ENCODE measurements at places on chromosomes 12 and 14.

DNA sequence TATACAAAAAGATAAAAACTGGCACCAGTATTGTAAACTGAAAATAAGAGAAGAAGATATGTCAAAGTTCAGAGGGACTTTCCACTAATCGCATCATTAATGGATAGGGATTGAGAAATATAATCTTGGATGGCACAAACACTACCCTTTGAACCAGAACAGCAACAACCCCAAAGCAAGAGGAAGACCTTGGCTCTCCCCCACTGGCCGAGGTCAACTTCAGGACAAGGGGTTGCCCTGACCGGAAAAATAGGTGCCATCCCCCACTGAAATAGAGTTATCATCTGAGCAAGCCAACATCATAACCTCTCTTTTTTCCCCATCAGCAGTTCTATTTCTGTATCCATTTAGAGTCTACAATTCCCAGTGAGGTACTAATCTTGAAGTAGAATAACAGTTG lies 72.4 kb upstream of the PCED1B start:
- no peak for DNase-seq

DNA sequence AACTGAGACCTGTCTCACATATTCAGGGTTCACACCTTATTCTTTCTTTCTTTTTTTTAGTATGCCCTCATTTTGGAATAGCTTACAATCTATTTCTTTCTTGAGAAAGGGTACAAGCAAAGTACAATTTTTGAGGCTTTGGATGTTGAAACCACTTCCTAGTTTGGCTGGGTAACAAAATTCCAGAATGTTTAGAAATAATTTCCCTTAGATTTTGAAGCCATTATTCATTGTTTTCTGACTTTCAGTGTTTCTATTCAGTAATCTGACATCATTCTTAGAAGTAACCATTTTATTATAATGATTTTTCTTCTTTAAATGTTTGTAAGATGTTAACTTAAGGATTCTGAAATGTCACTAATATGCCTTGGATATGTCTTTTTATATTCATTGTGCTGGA lies 28.2 kb downstream of the ST8SIA1 start:
- DNase-seq: no peak

- DNase-seq: no peak
These were observed 38.6 kb upstream of the ATF1 start for GRCh38 chr12:50725011-50725942.

GRCh38 chr14:35112641-35113040 lies 9.1 kb downstream of the PPP2R3C start:
- no peak for DNase-seq

- no peak for DNase-seq
These were observed 1.1 kb downstream of the PTPN6 start for GRCh38 chr12:6952121-6952862.

DNA sequence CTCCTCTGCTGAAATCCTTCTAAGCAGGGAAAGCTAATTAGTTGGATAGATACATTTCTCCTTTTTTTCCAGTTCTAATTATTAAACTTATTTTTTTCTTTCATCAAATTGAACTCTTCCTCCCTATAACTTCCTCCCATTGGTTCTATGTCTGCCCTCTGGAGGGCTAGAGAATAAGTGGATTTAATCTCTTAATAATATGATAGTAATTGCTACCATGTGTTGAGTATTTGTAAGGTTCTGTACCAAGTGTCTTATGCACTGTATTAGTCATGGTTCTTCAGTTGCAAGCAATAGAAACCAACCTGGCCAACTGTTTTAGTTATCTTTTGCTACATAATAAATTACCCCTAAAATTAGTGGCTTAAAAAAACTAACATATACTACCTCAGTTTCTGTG lies 190.5 kb upstream of the PLXNC1 start:
- DNase-seq: no peak

DNA sequence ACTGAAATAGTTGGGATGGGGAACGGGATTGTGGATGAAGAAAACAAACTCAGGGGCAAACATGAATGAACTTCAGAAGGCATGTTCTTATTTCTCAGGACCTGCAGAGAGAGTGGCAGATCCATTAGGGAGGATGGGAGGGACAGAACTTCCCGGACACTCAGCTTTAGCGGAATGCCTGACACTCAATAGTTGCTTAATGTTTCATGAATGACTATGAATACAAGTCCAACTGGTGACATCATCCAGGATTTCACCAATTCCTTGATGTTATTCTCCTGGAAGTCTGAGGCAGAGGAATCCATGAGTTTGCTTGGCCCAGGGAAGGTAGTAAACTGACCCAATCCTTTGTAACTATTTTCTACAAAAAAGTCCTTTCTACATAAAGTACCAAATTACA lies 37.8 kb upstream of the LRRC10 start:
- DNase-seq: no peak

- DNase-seq: no peak
These were observed 23.5 kb downstream of the FAM222A start for GRCh38 chr12:109737126-109737525.

DNA sequence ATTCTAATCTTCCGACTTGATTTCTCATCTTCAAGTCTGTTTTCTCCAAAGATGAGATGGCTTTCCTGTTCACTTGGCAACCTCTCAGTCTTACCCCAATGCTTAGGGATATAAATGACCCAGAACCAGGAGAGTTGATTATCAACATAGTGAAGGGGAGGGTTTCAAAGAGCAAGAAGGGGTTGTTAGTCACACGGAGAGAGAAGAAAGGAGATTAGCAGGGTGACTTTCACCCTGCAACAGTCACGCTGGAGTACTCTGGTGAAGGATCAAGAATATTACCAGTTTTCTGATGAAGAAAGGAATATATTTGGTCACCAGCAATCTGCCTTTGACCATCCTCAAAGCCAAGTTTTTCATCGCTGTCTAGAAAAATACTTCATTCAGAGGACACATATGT lies at the start of gene TMEM52B:
TSS of gene TMEM52B (plus strand) at position 212 of the 400 bp plus-strand sequence. CDS start 543 bp downstream, outside the sequence.
- DNase-seq: no peak

DNA sequence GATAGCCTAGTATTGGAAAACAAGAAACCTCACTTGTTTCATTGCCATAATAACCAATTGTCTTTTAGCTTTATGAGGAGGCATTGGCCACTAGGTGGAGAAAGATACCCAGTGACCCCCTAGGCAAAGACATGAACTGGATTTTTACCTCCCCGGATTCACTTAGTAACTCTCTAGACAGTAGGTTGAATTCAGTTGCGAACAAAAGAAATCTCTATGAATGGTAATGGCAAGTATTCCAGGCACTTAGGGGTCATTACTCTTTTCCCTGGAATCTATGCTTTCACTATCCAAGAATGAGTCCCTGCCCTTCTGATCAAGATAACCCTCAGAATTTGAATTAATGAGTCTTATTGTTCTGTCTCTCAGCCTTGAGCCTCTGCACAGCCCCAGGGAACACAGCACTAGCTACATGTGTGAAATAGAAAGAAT lies 29.5 kb upstream of the RHOJ start:
- DNase-seq: no peak

GRCh38 chr14:38731962-38732361 lies 371.1 kb downstream of the SEC23A start:
- no peak for DNase-seq

GRCh38 chr12:75651342-75651695 lies 139.9 kb upstream of the KRR1 start:
- no peak for DNase-seq

- no peak for DNase-seq
These were observed 160.4 kb downstream of the CACNA1C start for GRCh38 chr12:2212971-2213869.

GRCh38 chr12:6104842-6105241 lies 19.6 kb downstream of the VWF start:
- DNase-seq: no peak

GRCh38 chr14:67650694-67651093 lies 23.7 kb downstream of the VTI1B start:
- no peak for DNase-seq

- no peak for DNase-seq
These were observed 342.5 kb downstream of the EMP1 start for GRCh38 chr12:13539051-13539450.

DNA sequence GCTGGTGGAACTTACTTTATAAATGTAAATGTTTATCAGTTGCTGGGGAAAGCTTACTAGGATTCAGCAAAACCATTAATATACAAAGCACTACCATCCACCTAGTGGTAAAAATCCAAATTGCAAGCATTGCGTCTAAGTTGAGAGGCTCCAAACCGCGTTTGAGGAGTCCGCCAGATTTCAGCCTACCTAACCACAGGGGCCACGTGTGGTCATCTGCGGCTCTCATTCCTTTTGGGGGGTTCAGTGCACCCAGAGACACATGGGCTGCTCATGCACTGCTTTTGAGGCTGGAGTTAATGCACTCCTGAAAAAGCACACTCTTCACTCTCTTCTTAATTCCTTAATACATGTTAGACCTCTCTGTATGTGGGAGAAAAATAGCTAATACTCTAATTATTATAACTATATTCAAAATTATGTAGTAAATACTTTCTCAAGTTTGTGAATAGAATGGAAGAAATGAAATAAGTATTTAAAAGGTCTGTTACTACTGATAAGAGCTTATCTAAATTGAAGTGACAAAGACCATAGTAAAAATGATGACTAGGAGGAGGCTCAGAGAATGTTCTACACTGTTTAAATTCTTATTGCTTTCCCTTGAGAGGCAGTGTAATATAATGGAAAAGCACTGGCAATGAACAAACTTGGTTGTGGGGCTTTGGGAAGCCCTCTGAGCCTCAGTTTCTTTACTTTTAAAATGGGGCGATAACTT lies 41.4 kb upstream of the MANSC4 start:
- no peak for DNase-seq

GRCh38 chr14:26775765-26776563 lies 178.1 kb upstream of the NOVA1 start:
- no peak for DNase-seq

DNA sequence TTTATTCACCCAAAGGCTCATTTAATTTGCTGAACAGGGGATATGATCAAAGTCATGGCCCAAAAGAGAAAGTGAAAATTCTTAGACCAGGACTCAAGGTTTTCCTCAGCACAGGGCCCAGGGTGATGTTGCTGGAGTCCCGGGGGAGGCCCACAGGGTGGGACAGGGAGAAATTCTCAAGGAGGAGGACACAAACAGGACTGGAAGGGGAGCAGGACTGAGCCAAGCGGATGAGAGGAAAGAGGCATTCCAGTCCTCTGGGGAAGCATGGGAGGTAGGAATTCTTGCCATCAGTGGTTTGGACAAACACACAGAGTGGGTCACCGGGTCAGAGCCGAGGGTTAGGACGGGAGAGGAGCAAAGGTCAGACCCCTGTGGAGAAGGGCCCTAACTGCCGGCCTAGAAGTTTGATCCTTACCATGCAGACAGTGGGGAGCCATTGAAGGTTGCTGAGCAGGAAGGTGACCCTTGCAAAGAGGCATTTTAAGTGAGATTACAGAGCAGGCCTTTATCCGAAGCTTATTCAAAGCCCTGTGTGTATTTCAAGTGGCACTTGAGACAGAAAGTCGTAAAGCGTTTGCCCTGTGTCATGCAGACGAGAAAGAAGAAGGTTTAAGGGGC lies 68.4 kb upstream of the PTGR2 start:
- DNase-seq: no peak

- DNase-seq: no peak
These were observed 111.3 kb downstream of the TSHR start for GRCh38 chr14:81066672-81067071.

DNA sequence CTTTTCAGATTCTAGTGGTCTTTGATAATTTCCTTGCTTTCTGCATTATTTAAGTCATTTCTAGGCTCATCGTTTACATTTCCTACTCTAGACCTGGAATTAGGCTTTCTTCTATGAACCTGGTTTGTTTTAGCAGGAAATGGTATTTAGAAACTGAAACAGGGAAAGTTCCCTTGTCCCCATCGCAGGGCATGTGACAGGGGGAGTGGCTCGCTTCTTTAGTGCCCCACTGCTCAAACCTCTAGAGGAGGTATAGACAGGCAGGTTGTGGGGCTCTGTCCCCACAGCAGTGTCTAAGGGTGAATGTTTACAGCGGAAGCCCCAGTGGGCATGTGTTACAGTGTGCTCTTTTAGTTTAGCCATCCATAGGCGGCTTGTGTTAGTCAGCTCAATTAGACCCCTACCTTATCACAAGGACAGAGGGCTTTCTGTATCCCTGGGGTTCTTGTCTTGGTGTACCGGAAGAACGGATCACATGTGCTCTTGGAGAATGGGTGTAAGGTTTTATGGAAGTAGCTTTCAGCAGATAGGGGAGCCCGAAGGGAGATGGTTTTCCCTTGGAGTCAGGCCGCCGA lies 25.0 kb downstream of the IFT81 start:
- no peak for DNase-seq

GRCh38 chr14:91371011-91371989 lies 46.3 kb downstream of the CCDC88C start:
- no peak for DNase-seq

GRCh38 chr12:124361074-124361970 lies 66.4 kb downstream of the RFLNA start:
- DNase-seq: no peak

DNA sequence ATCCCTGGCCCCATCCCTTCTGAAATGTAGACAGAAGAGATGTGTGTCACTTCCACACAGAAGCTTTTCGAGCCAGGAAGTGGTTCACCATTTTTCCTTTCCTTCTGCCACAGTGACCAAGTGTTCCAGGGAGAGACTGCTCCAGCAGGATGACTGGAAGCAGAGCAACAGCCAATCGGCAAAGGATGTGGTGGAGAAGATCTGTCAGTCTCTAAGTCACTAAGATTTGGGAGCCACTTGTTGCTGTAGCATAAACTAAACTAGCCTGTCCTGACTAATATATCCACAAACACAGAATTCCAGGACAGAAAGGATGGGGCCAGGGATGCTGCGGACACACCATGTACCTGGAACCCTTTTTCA lies 42.9 kb downstream of the DUSP6 start:
- DNase-seq: no peak

- no peak for DNase-seq
These were observed 175.8 kb downstream of the SLC2A13 start for GRCh38 chr12:39930101-39930500.

DNA sequence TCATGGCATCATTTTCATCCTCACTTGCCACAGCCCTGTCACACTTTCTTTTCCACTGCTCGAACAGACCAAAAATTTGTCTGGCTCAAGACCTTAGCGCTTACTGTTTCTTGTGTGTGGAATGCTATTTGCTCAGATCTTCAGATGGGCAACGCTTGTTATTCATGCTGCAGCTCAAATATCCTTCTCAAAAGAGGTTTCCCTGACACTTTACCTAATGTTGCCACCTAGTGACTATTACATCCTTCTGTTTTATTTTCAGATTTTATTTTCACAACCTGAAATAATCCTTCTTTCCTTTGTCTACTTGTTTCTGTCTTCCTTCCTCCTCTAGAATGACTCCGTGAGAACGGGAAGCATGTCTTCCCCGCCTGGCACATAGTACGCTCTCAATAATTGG lies 5.6 kb downstream of the FBXO33 start:
- DNase-seq: no peak

- no peak for DNase-seq
These were observed 151.1 kb upstream of the PKP2 start for GRCh38 chr12:33047666-33048065.

GRCh38 chr14:29584992-29585391 lies 342.7 kb downstream of the PRKD1 start:
- no peak for DNase-seq
